ENCODE measurements at places on chromosomes 7 and 10.
A peak's percentile ranks its signal among the peaks of the same experiment; 100 is the strongest.

GRCh38 chr10:78045237-78045636 lies 11.6 kb downstream of the RPS24 start:
- peaks cover 21% of the 10 kb centered on the region for H3K36me3 ChIP-seq
- H3K27me3 ChIP-seq, result no peaks in the 10 kb centered on the region
- peaks cover 44% of the 10 kb centered on the region for H3K4me1 ChIP-seq
- DNase-seq, result peak; percentile 62
- H3K27ac ChIP-seq, result no peak overlapping the region

DNA sequence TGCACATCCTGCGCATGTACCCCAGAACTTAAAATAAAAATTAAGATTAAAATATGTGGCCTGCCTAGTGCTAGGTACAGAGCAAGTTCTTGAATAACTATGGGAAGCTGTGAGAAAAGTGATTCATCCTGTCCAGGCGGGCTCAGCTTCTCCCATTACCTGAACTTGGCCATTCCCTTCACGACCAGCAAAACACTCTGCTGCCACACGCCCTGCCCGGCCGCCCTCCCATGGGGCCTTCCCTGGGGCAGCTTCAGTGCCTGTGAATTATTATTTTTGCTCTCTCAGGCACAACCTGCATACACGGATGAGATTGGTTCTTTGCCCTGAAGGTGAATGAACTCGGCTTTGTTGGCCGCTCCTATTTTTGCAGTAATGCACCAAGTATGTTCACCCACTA lies 209.2 kb upstream of the SHH start:
- H3K4me1 ChIP-seq, result no peaks in the 10 kb centered on the region
- no peaks in the 10 kb centered on the region for H3K36me3 ChIP-seq
- DNase-seq, result no peak
- H3K27ac ChIP-seq, result no peak overlapping the region

GRCh38 chr7:156440456-156440855 lies 200.1 kb upstream of the RNF32 start:
- H3K4me1 ChIP-seq, result no peaks in the 10 kb centered on the region
- no peak for DNase-seq
- no peaks in the 10 kb centered on the region for H3K27me3 ChIP-seq
- no peak overlapping the region for H3K4me3 ChIP-seq

- H3K36me3 ChIP-seq, result no peaks in the 10 kb centered on the region
- no peak overlapping the region for H3K4me3 ChIP-seq
- H3K27me3 ChIP-seq, result peaks cover 6% of the 10 kb centered on the region
- DNase-seq, result no peak
- H3K27ac ChIP-seq, result no peak overlapping the region
These were observed 64.8 kb downstream of the AKR1B1 start for GRCh38 chr7:134394056-134394455.

DNA sequence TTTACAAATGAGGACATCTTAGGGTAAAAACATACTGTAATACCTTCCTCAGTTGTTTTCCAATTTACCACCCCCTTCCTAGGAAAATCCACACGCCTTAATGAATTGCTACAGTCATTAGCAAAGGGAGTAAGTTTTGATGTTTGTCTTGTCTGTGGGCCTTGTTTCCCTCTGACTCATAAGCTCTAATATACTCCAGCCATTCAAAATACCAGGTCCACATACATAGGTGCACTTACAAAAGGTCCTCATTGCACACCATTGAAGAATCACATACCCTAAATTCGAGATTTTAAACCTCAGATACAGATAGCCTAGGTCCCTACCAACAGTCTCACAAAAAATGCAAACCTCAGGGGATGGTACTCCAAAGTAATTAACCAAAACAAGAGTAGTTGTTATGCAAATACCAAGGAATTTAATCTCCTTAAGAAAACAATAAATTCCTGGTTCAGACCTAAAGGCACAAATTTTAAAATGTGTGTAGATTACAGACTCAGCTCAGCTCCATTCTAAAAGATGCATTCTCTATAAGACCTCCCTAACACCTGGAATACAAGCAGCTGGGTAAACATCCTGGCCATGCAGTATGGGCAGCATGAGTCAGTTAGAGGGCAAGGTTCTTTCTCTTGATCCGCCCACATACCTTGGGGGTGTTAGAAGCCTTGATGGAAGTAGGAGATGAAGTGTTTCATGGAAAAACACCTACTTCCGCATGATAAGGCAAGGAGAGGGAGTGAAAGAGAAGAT lies 3.0 kb upstream of the LIPK start:
- H3K27ac ChIP-seq, result no peak overlapping the region
- no peaks in the 10 kb centered on the region for H3K36me3 ChIP-seq
- no peak overlapping the region for H3K4me3 ChIP-seq
- no peak for DNase-seq
- H3K4me1 ChIP-seq, result peaks cover 14% of the 10 kb centered on the region
- peaks cover 4% of the 10 kb centered on the region for H3K27me3 ChIP-seq

- H3K27me3 ChIP-seq, result no peaks in the 10 kb centered on the region
- peaks cover 41% of the 10 kb centered on the region for H3K4me1 ChIP-seq
- no peak overlapping the region for H3K27ac ChIP-seq
- peak overlapping the region; percentile 78 for H3K4me3 ChIP-seq
- no peak for DNase-seq
- H3K36me3 ChIP-seq, result peaks cover 17% of the 10 kb centered on the region
These were observed 740 bp downstream of the GALNT11 start for GRCh38 chr7:152025937-152026890.

DNA sequence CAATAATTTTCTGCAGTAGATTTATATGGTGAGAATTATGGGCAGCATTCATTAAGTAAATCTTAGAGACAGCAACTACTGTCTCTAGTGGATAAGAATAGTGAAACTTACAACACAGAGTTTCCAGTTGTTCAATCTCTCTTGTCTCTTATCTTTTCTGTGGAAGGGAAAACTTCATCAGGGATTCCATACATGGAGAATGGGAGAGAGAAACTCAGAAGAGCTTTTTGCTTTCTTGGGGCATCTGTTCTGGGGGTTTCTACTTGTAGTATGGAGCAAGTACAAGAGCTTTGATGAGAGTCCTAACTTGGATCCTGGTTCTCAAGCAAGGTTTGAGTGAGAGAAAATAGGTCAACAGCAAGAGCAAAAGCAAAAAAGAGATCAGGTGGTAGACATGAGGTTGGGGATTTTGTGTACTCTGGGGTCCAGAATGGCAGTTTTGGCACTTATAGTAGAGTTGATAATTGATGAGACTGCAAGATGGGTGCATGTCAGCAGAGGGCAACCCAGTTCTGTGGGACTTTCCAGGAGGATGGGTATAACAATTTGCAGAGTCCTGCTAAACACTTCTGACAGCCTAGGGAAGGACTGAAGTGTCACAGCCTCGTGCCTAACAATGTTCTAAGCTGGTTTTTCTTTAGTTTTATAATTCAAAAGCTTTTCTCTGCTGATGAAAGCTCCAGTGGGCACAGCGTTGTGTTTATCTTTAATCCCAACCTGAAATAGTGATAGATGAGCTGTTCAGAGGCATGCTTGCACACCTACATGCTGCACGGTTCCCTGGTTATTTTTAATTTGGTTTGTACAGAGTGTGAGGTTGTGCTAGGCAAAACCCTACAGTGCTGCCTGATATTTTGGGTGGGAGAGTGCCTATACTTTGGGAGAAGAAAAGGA lies 32.0 kb upstream of the STRIP2 start:
- H3K36me3 ChIP-seq, result peaks cover 10% of the 10 kb centered on the region
- no peaks in the 10 kb centered on the region for H3K27me3 ChIP-seq
- peaks cover 37% of the 10 kb centered on the region for H3K4me1 ChIP-seq

- H3K4me1 ChIP-seq, result peaks cover 2% of the 10 kb centered on the region
- DNase-seq, result no peak
- H3K36me3 ChIP-seq, result no peaks in the 10 kb centered on the region
- H3K27me3 ChIP-seq, result no peaks in the 10 kb centered on the region
These were observed 286.3 kb downstream of the TNS3 start for GRCh38 chr7:47295606-47296005.

DNA sequence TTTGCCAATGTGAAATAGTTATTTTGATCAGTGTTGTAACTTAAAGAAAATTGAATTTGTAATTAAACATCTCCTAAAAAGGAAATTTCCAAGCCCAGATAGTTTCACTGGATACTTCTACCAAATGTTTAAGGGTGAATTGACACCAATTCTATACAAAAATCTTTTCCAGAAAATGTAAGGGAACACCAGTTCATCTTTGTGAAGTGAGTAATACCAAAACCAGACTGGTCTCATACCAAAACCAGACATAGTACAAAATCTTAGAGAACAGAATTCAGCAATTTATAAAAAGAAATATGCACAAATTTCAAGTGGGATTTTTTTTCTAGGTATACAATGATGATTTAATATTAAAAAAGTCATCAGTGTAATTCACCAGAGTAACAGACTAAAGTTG lies 86.0 kb upstream of the ZNF32 start:
- peaks cover 1% of the 10 kb centered on the region for H3K36me3 ChIP-seq
- peaks cover 4% of the 10 kb centered on the region for H3K27me3 ChIP-seq
- H3K27ac ChIP-seq, result no peak overlapping the region
- no peak overlapping the region for H3K4me3 ChIP-seq
